ENCODE measurements at places on chromosomes 3 and 15.

DNA sequence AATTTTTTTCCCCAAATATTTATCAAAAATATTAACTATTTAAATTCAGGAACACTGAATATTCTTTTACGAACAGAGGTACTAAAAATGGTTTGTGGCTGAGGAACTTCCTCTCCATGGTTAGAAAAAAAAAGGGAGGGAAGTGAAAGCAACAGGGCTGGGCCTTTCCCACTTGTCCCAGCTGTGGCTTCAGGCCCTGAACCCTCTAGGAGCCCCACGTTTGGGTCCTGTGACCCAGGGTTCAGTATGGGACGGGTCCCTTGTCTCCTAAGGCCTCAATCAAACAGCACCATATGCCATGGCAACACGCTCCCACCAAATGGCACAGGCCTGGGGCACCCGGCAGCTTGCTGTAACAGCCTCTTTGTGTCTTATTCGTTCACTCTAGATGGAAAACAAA lies 32.4 kb downstream of the POC1A start:
- DNase-seq = no peak

DNA sequence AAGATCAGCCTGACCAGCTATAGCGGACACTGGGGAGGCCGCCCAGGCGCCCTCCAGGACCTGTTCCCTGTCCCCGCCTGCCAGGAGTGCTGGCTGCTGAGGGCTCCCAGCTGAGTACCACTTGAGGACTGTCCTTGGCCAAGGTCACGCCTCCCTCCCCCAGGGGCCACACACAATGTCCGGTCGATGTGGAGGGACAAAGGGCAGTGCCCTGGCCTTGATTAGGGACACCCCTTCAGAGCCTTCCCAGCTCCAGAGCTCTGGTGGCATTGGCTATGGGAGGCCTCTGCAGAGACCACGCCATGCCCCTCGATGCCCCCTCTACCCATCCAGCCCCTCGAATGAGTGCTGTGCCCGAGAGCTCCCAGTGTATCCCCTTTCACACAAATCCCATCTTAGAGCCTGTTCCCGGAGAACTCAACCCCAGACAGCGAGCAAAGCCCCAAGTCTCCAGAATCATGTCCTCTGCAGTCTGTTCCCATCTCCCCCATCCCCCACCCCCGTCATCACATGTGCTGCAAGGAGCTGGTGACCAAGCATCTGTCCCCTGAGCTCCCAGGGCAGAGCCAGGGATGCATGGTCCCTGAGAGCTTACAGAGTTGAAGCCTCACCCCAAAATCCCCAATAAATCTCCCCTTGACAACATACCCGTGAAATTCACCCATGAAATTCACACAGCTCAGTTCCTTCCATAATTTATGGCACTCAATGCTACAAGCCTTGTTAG lies 158.9 kb downstream of the NUP210 start:
- no peak for DNase-seq

GRCh38 chr3:10294030-10294586 lies 1.4 kb upstream of the GHRL start:
- DNase-seq = no peak

DNA sequence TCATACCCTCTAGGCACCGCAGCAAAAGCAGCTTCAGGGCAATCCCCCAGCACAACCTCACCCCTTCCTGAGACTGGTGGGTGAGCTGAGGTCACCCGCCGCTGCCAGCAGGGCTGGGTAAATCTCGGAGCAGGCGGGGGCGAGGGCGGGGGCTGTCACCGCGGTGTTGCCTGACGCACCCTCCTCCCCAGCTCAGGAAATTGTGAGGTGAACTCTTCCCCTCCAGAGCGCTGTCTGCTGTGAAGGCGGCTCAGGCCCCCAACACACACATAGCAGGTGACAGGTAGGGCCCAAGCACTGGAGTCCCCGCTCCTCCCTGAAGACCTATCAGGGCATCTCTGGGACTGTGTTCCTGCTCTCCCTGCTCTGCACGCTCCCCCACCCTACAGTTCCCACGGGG lies 30.2 kb upstream of the FURIN start:
- no peak for DNase-seq

GRCh38 chr3:191342411-191342810 lies 12.1 kb upstream of the UTS2B start:
- DNase-seq = no peak
